Heart right ventricle (tissue), 16 donors: ENCODE measurements at places on chromosomes 6 and 20.

- H3K36me3 ChIP-seq: no peaks in the 10 kb centered on the region
- peaks cover 10% of the 10 kb centered on the region for H3K4me1 ChIP-seq
- DNase-seq: peak; percentile 39
- H3K27ac ChIP-seq: peak overlapping the region; percentile 94
These were observed 696 bp upstream of the SUPT3H start for GRCh38 chr6:45378334-45378926.

GRCh38 chr6:35046862-35047261 lies 94.3 kb downstream of the TCP11 start:
- peak overlapping the region; percentile 81 for H3K27ac ChIP-seq
- no peak overlapping the region for H3K4me3 ChIP-seq

GRCh38 chr6:28712982-28713381 lies 187.3 kb downstream of the GPX5 start:
- H3K4me1 ChIP-seq: no peaks in the 10 kb centered on the region
- DNase-seq: no peak
- no peak overlapping the region for H3K27ac ChIP-seq
- H3K27me3 ChIP-seq: peaks cover 61% of the 10 kb centered on the region

GRCh38 chr6:43736844-43737243 lies 33.2 kb upstream of the VEGFA start:
- peaks cover 12% of the 10 kb centered on the region for H3K4me1 ChIP-seq
- H3K4me3 ChIP-seq: no peak overlapping the region
- H3K27me3 ChIP-seq: no peaks in the 10 kb centered on the region
- H3K27ac ChIP-seq: no peak overlapping the region

- no peaks in the 10 kb centered on the region for H3K36me3 ChIP-seq
- H3K4me1 ChIP-seq: peaks cover 8% of the 10 kb centered on the region
- no peak overlapping the region for H3K4me3 ChIP-seq
- no peak overlapping the region for H3K27ac ChIP-seq
- peak; percentile 11 for DNase-seq
These were observed 35.6 kb downstream of the ADGRF4 start for GRCh38 chr6:47733879-47734558.

DNA sequence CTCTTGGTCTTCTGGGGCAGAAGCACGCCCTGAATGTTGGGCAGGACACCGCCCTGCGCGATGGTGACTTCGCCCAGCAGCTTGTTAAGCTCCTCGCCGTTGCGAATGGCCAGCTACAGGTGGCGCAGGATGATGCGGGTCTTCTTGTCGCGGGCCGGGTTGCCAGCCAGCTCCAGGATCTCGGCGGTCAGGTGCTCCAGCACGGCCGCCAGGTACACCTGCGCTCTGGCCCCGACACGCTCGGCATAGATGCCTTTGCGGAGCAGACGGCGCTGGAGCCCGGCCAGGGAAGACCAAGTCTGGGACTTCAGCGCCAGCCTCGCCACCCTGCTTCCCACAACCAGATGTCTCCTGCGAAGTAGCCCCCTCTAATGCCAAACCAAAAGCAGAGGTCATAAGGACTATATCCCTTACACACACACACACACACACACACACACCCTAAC lies 8.0 kb upstream of the SLC17A3 start:
- H3K4me1 ChIP-seq: no peaks in the 10 kb centered on the region
- H3K27ac ChIP-seq: no peak overlapping the region
- H3K36me3 ChIP-seq: no peaks in the 10 kb centered on the region
- H3K4me3 ChIP-seq: no peak overlapping the region

- H3K27me3 ChIP-seq: no peaks in the 10 kb centered on the region
- H3K27ac ChIP-seq: no peak overlapping the region
- H3K4me1 ChIP-seq: no peaks in the 10 kb centered on the region
- no peak for DNase-seq
- no peak overlapping the region for H3K4me3 ChIP-seq
These were observed 282.7 kb downstream of the GRIK2 start for GRCh38 chr6:101676187-101676586.

- no peaks in the 10 kb centered on the region for H3K4me1 ChIP-seq
- H3K4me3 ChIP-seq: no peak overlapping the region
- no peaks in the 10 kb centered on the region for H3K27me3 ChIP-seq
- H3K36me3 ChIP-seq: no peaks in the 10 kb centered on the region
These were observed 182.5 kb downstream of the OTOR start for GRCh38 chr20:16930656-16931055.
